ENCODE measurements at places on chromosomes 12 and 14.

GRCh38 chr12:13536219-13536910 is 339.8 kb downstream of the EMP1 start:
- DNase-seq, result no peak

- DNase-seq, result peak; percentile 71
Observed at GRCh38 chr12:91811481-91812287, 334.0 kb downstream of the BTG1 start.

- no peak for DNase-seq
Observed at GRCh38 chr12:27272373-27273028, 28.4 kb downstream of the STK38L start.

DNA sequence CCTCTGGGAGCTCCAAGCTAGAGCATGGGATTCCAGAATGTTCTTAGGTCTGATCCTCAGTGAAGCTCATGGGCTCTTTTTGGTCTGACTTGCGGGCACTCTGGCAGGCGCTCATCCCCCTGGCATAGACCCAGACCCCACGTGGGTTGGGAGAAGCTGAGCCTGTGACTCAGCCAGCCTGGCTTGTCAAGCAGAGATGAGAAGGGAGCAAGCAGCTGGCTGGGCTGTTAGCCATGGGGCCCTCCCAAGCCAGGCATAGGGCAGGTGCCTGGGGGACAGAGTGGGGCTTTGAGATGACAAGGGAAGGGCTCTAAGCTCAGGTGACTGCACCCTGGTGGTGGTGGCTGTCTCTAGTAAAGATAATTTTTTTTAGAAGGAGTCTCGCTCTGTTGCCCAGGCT is 80.3 kb upstream of the NOS1 start:
- peak; percentile 0 for DNase-seq

DNA sequence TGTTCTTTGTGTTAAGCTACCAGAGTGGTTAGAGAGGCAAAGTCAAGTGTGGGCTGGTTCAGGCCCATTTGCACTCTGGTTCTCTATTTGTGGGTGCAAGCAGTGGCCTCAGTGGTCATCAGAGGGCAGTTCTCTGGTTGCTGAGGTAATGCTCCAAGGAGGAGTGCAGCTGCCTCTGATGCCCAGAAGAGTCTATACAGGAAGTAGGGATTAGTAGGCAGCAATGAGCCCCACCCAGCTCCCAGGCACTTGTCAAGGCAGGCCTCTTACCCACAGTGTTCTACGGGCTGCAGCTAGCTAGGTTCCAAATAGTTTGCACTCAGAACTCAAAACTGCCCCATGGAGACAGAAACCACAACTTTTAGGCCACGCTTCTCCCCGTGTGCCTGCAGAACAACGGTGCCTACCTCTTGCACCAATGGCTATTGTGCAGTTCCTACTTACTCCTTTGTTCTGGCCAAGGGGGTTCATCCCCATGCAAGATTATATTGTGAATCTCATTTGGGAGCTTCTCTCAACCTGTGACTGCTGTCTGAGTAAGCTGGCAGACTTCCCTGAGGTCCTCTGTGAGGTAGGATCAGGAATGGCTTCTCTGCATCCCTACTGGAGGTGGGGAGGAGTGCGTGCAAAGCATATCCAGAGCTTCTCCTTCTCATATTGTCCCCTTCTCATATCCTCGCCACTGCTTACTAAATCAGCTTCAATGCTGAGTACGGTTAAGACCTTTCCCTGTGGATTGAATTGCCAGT is 410.3 kb upstream of the LMO3 start:
- no peak for DNase-seq

GRCh38 chr12:27841392-27841882 is 61.4 kb upstream of the MANSC4 start:
- DNase-seq, result no peak

GRCh38 chr12:14272956-14273912 is 92.2 kb upstream of the ATF7IP start:
- DNase-seq, result no peak

GRCh38 chr12:122929148-122929538 is 33.2 kb upstream of the VPS37B start:
- no peak for DNase-seq

DNA sequence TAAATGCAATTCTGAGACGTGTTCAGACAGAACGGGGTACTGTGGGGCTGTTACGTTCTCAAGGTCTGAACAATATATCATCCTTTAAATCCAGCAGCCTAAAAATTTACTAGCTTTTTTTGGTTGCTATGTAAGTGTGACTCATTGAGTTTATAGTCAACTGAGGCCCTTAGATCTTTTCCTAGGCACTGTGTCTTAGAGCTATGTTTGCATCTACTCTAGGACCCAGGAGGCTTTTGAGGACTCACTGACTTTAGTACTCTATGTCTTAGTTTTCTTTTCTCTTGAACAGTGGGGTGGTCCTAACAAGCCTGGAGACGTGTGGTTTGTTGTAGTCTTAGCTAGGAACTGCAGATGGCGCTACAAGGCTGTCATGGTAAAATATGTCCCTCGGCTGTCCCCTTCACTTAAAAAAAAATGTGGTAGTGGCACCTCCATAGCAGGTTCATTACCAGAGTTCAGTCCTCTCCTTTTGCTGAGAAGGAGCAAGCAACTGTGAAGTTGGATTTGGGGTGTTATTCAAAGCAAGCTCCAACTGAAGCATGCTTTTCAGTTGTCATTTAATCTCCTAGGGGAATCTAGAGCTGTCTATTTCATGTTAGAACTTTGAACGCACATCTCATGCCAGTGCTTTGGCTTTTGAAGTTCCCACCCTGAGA is 8.7 kb upstream of the SPATS2 start:
- peak; percentile 80 for DNase-seq

DNA sequence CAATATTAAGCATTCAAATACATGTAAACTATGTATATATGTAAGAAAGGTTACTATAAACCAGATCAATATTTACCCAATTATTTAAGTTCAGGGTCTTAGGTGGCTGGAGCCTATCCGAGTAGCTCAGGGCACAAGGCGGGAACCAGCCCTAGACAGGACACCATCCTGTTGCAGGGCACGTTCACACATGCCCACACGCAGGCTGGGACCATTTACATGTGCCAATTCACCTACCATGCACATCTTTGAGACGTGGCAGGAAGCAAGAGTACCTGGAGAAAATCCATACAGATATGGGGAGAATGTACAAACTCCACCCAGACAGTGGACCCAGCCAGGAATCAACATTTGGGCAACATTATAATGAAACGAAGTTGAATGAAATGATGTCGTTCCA is 263.0 kb upstream of the E2F7 start:
- no peak for DNase-seq

DNA sequence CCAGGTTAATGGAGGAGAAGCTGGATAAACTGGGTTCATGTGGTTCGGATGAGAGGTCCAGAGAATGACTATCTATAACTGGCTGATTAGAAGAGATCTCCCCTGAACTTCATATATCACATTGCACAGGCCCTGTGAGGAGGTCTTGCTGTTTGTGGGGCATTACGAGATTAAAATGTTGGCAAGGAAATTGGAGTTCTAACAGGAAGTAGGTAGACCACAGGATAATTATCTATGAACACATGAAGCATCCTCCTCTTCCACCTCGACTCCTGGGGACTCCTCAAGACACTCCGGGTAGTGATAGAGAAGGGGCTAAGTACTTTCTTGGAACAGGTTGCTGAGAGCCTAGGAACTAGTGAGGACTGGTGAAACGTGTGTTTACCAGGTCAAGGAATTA is 418.8 kb downstream of the KCNH5 start:
- DNase-seq, result no peak

DNA sequence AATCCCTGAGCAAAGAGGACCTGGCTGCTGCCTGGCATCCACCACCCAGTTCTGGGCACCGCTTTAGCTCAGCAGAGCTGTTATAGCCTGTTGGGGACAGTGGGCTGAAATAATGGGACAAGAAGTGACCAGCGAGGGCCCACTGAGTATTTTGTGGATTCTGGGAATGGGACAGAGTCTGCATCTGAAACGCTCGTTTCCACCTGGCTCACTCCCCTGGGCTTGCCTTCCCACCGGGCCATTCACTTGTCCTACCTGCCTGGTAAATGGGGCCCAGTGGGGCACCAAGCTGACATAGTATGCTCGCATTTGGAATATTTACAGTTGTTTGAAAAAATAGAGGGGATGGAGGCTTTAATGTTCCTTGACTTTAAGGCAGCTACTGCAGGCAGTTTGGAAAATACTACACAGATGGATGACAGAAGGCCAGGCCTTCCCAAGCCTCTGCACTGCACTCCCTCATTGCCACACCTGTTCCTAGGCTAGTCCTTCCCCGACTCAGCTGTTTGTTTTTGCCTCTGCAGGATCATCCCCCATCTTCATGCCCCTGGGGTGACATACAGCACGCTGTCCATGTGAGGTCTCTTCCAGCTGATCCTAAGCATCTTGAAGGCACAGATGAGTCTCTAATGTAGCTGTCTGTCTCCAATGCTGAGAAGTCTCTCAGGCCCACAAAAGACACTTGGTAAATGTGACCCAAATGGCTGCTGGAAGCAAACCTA is 61.3 kb upstream of the DICER1 start:
- DNase-seq, result no peak

GRCh38 chr12:117363953-117364486 is 2.6 kb upstream of the NOS1 start:
- DNase-seq, result no peak

GRCh38 chr14:68312884-68313610 is 479.8 kb downstream of the ZFP36L1 start:
- DNase-seq, result no peak

DNA sequence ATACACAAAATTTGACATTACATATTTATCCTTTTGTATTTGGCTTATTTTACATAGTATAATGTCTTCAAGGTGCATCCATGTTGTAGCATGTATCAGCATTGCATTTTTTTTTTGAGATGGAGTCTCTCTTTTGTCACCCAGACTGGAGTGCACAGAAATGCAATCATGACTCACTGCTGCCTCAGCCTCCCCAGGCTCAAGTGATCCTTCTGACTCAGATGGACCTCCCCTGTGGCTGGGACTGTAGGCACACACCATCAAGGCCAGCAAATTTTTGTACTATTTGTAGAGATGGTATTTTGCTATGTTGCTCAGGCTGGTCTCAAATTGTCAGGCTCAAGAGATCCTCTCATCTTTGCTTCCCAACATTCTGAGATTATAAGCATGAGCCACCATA is 214.4 kb upstream of the ALG10B start:
- no peak for DNase-seq

GRCh38 chr12:64650762-64651161 is 40.5 kb downstream of the RASSF3 start:
- no peak for DNase-seq

GRCh38 chr14:70711451-70711850 is 69.7 kb downstream of the TTC9 start:
- DNase-seq, result no peak

DNA sequence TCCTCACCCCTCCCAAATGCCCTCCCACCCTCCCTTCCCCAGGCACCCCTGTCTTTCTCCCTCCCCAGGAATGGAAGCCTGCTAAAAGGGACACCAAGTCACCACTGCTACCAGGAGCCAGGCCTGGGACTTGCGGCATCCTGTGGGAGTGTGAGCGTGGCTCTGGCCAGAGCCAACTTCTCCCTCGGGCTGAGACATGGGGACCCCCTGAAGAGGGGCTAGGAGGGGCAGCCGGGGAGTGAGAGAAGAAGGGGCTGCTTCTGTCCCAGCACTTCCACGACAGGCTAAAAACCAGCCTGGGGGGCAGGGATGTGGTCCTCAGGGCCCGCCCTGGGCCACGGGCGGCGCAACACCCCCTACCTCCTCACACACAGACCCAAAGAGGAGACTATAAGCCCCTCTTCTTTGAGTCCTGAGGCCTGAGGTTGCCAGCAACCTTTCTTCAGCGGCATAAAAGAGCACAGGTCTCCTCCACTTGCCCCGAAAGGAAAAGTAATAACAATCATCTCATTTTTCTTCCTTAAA is 278.9 kb downstream of the DPF3 start:
- DNase-seq, result no peak

- no peak for DNase-seq
Observed at GRCh38 chr14:105324871-105325270, 10.3 kb downstream of the PACS2 start.

DNA sequence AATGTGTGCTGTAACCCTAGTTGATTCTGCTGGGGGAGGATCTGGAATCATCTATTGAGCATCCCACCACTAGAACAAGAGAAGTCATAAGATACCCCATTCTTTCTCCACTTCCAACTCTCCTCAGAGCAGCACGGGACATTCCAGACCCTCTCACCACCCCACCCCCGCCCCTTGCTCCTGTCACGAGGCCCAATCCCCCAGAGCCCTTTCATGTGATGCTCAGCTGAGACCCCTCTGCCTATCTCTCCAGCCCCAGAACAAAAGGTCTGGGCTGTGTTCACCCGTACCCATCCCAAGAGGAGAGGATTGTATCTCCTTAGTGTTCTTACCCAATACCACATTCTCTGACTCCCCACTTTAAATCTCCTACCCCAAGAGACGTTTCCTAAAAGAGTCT is 602 bp downstream of the PMEL start:
- no peak for DNase-seq

GRCh38 chr12:89180496-89180895 is 171.8 kb downstream of the DUSP6 start:
- no peak for DNase-seq

GRCh38 chr12:31867292-31867691 is 91.9 kb upstream of the RESF1 start:
- DNase-seq, result no peak

DNA sequence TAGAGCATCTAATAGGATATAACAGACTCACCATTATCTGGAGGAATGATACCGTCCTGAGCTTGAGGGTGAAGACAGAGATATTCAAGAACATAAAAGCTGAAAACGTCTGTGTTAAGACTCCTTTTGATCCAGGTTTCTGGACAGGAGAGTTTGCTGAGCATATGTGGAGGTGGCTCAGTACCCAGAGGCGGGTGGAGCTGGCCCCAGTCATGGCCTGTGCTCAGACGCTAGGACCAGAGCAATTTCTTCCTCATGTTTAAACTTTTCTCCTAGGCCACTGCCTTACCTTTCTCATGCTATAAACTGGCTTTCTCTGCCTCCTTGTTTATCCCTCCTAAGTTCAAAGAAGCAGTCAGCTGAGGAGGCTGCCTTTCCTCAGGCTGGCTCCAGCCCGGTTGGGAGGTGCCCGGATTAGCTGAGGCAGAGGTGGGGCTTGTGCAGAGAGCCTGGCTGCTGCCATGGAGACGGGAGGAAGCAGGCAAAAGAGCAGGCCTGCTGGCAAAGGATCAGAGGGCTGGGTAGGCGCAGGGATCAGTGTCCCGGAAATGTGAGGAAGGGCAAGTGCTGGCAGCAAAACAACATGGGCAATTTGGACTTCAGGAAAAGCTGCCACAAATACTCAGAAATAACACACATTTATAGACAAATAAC is 13.7 kb downstream of the COA8 start:
- DNase-seq, result peak; percentile 61

GRCh38 chr14:45185100-45185814 is 49.5 kb downstream of the FANCM start:
- DNase-seq, result no peak

- DNase-seq, result peak; percentile 63
Observed at GRCh38 chr14:101476916-101477553, 84.3 kb upstream of the DIO3 start.

GRCh38 chr12:109760930-109761921 is 47.6 kb downstream of the FAM222A start:
- no peak for DNase-seq

GRCh38 chr14:22922294-22922693 is 3.3 kb upstream of the RBM23 start:
- DNase-seq, result no peak

GRCh38 chr14:52380294-52380693 is 66.2 kb downstream of the PTGER2 start:
- DNase-seq, result no peak

Measured in cardiac muscle cell (in vitro differentiated cells and primary cell).